ENCODE measurements at places on chromosomes 6 and 20.

DNA sequence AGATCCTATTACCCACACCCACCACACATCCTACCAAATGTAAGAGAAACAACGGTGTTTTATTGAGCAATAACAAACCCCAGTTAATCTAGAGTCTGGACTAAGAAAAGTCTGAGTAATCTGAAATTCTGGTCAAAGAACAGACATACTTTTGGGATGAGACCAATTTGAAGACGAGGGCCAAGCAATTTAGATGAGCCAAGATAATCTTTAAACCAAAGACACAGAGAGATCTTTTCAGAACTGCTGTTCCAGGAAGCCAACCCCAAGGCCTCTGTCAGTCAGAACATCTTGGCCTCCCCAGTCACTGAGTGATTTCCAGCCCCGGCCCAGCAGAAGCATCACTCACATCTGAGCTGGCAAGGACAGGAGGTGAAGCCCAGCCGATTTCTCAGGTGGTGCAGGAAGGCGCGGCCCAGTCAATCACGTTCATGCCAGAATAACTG, 118.5 kb upstream of the SYNDIG1 start:
- DNase-seq = no peak

GRCh38 chr6:13248994-13249393, 79.3 kb downstream of the TBC1D7 start:
- no peak for DNase-seq

DNA sequence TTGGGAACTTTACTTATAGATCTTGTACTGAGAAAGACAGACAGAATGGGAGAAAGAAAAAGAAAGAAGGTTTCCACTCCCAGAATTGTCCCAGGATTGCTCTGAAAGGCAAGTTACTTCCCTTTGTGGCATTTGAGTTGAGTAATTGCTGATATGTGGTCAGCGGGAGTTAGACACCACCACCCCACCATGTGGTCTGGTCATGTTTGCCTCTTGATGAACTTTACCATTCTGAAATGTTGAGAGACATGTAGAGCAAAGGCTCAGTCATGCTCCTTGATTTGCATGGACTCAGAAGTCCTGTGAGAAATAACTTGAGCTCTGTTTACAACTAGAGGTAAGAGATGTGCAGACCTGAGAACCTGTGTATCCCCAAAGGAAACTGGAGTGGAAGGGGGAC, 17.1 kb downstream of the TCF21 start:
- DNase-seq = no peak

DNA sequence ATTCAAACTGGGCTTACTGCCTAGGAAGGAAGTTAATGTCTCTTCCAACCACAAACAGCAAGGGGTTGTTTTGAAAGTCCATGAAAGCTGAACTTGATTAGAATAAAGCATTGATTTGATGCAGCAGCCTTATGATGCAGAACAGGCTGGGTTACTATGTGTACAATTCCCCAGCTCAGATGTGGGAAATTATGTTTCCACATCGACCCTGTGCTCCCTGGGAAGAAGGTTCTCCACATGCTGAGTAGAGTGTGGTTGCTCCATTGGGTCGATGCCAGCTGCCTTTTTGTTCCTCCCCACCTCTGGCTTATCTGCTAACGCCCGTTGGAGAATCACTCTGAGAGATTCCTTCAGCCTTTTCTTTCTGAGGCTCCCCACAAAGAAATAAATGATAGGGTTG, 1.2 kb downstream of the MAS1L start:
- no peak for DNase-seq

GRCh38 chr20:2955257-2955970, 82.1 kb downstream of the PTPRA start:
- no peak for DNase-seq

DNA sequence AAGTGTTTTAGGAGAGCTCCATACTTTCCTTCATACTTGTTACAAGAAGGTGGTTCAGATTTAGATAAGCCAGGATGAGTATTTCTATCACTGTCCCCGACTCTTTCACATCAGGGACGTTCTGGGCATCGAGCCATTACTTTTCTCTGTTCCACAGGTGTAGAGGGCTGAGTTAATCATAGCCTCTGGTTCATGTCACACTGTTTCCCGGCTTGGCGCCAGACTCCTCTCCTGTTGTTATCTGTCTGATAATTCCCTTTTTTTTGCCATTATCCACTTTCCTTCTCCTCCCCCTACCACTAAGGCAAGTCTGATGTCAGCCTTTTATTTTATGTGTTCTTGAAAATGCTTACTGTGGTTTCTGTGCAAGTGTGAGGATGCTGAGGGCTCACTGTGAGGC, 593.4 kb downstream of the UTRN start:
- peak; percentile 42 for DNase-seq

DNA sequence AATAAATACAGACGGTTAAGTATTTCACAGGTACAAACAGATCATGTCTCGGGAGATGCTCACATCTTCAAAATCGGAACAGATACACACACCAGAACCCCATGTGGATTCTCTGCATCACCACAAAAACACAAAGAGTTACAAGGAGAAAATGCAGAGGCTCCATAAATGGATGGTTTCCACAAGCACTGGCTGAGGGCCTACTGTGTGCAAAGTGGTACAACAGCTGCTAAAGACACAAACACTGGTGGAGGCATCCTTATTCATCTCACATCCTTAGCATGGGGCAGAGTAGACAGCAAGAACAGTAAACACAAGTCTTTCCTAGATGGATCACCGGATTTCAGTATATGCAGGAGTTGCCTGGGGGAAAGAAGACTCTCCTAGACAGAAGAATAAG, 88.8 kb downstream of the DTNBP1 start:
- DNase-seq = no peak

GRCh38 chr6:109448615-109449014, 7.0 kb downstream of the MICAL1 start:
- no peak for DNase-seq

- DNase-seq = no peak
Measured at GRCh38 chr20:53175135-53175780, 203.1 kb downstream of the TSHZ2 start.

DNA sequence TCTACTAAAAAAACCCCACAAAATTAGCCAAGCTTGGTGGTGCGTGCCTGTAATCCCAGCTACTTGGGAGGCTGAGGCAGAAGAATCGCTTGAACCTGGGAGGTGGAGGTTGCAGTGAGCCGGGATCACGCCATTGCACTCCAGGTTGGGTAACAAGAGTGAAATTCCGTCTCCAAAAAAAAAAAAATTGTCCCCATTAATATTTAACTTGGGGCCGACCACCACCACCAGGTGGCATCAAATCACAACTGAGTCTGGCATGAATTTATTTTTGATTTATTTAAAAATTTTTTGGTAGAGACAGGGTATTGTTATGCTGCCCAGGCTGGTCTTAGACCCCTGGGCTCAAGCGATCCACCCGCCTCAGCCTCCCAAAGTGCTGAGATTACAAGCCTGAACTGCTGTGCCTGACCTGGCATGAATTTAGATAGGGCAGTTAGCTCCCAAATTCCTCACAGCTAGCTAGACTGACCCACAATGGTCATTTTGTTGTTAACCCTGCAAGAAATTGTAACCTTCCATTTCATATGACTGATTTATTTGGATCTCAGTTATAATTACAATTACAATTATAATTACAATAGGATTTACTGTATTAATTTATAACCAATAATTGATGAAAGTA, 17.1 kb upstream of the BEND3 start:
- DNase-seq = peak; percentile 85

DNA sequence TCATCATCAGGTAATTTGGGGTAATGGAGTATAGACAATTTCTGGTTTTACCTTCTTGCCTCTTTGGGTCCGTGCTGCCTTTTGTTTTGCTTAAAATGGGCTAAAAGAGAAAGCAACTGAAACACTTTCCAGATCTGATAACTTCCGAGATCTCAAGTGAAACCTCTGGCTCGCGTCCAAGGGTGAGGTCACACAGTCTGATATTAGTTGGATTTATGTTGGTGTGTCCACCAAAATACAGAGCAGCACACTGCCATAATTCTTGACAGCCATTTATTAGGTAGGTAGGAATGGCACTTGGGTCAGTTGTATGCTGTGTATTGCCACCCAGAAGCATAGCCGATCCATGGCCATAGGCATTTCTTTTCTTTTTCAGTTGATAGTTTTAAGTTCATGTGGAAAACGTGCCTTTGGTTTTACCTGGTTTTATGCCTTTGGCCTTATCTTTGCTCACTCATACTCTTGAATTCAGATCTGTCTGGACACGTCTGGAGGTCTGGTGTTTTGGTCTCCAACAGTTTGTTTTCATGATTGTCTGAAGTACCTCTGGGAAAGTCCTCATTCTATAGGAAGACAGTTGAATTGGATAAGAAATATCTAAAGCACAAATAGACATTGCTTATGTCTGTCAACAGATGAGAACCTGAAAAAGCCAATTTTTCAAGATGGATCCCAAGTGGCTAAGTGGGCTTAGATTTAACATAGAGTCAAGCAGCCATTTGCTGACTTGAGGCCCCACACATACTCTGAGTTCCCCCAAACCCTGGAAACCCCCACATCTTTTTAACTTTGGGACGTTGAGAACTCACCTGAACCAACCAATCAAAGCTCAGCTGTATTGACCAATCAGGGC, 320.8 kb downstream of the SOX4 start:
- DNase-seq = no peak

GRCh38 chr20:6277661-6278240, 154.9 kb upstream of the FERMT1 start:
- DNase-seq = no peak

- DNase-seq = no peak
Measured at GRCh38 chr6:395432-396125, 4.0 kb downstream of the IRF4 start.

DNA sequence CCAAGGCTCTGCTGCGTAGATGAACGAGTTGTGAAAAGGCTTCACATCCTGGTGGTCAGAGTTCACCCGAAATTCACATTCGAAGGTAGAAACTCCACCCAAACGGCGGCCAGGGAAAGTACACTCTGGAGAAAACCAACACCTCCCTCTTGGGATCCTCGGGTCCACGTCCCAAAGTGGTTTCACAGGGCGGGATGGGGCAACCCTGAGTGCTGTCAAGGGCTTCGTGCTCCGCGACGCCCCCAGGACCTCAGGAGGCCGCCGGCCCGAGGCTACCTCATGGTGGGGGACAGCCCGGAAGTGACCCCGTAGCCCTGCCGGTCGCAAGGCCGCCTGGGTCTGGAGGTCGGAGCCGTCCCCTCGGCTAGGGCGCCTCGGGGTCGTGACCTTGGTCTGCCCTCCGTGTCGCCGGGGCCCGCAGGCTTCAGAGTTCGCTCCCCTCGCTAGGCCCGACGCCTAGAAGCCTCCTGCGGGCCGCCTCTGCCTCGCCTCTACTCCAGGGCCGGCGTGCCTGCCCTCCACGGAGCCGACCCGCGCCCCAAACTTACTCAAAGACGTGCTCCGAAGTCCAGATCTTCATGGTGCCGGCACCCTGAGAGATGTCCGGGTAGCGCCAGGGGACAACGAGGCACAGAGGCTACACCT, at the start of gene PRELID3B:
Gene PRELID3B (minus strand): TSS at position 636 of the 645 bp plus-strand sequence. CDS start 56 bp downstream, at position 580.
- DNase-seq = no peak

Measured in brain (organoid and tissue), 16 donors.